ENCODE measurements at places on chromosomes 2 and 18. TPM values are rescaled to one million over a fixed set of nuclear protein-coding genes. Genes with fewer than 3 reads are reported as not detected.

RAB1A gene
- 114 TPM for total RNA-seq

PAX3 gene
- total RNA-seq: not detected

OR6B2 gene
- total RNA-seq: not detected

C1QL2 gene
- not detected for total RNA-seq

GRCh38 chr2:229719926-229720647 lies 5.7 kb upstream of the DNER start:
- DNase-seq: peak; percentile 17

DNA sequence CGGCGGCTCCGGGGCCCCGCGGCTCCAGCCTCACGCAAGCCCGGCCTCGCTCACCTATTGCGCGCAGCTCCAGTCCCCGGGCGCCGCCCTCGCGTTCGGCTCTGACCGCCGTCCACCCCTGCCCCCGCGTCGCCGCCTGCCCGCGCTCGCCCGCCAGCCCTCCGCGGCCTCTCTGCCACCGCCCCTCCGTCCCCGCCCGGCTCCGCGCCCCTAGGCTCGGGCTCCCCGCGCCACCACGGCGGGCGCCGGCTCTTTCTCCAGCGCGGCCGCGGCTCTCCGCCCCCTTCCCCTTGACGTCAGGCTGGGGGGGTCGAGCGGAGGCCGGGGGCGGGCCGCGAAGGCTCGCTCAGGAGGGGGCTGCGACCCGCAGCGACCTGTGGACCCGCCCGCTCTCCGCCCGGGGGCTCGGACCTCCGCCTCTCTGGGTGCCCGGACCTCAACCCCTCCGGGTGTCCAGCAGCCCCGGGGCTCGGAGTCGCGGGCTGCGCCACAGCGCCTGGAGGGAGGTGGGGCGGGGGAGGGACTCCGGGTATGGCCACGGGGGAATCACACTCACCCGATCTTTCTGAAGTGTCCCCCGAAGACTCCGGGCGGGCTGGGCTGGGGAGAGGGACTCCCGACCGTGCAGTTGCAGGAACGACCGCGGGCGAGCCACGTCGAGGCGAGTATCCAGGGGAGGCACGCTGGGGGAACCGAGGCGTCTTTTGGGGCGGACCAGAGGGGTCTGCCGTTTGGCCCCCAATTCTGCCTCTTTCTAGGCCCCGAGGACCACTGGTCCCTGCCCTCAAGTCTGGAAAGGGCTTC lies at the start of gene SEMA4C:
Gene SEMA4C, minus strand, starts transcription at position 259 of the 804 bp plus-strand sequence. CDS start 2,194 bp downstream, outside the sequence.
- DNase-seq: no peak

DNA sequence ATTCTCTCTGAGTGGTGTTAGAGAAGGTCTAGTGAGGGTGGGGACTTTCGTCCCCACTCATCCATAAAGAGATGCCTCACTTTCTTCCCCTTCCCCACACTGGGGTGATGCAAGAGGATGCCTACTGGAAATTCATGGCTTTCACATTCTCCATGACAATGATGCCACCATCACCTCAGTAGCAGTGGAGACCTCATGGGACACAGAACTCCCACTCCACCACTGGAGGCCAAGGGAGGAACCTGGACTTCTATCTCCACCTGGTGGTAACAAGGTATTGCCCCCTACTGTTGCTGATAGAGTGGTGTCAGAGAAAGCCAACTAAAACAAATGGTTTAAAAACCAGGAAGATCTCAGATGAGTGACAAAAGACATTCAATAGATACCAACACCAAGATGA lies 110.9 kb downstream of the INHBB start:
- DNase-seq: no peak

GRCh38 chr2:17757321-17757720 lies 3.4 kb downstream of the GEN1 start:
- peak; percentile 74 for DNase-seq

- no peak for DNase-seq
Measured at GRCh38 chr18:24841536-24841935, 381.1 kb downstream of the HRH4 start.

- DNase-seq: peak; percentile 30
Measured at GRCh38 chr18:36539674-36540231, 242.2 kb downstream of the FHOD3 start.

DNA sequence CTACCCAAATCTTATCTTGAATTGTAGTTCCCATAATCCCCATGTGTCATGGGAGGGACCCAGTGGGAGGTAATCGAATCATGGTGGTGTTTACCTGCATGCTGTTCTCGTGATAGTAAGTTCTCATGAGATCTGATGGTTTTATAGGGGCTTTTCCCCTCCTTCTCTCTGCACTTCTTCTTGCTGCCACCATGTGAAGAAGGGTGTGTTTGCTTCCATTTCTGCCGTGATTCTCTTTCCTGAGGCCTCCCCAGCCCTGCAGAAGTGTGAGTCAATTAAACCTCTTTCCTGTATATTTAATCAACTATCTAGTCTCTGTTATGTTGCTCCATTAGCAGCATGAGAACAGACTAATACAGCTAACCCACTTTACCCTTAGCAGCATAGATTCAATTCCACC lies 37.6 kb downstream of the CDC42EP3 start:
- DNase-seq: no peak

DNA sequence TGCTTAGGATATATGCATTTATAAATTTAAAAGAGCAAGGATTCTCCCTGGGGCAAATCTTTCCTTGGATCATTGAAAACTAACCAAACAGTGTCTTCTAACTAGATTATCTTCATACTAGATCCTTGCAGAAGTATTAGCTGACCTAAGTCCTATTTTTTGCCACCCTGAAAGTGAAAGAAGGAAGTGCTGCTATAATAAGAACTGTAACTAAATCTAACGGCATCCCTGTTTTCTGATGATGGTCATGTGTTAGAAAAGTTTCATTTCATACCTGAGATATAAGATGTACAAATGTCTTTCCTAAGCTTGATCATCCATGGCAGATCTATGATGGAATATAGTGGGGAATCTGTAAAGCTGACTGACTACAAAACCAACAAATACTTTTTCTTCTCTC lies 102.7 kb downstream of the MAP2 start:
- no peak for DNase-seq

GRCh38 chr2:201913201-201913600 lies 106.9 kb downstream of the CDK15 start:
- no peak for DNase-seq

UBXN2A gene
- 11.6 TPM for total RNA-seq

BOLL gene
- not detected for total RNA-seq

DNA sequence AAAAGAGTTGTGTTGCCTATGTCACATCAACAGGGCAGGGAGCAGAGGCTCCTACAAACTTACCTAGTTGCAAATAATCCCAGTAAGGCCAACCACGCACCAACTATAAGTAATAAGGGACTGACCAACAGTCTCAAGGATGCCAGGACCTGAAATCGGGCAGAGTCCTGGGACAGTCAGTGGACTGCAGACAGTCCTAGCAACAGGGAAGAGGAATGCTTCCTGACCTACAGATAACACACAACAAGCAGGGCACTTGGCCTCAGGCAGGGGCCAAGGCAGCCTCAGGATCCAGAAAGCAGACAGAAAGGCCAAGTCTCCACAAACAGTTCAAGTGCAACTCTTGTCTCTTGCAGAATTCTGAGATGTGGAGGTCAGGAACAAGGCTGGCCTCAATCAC lies 56.2 kb downstream of the GALNT14 start:
- DNase-seq: no peak

DNA sequence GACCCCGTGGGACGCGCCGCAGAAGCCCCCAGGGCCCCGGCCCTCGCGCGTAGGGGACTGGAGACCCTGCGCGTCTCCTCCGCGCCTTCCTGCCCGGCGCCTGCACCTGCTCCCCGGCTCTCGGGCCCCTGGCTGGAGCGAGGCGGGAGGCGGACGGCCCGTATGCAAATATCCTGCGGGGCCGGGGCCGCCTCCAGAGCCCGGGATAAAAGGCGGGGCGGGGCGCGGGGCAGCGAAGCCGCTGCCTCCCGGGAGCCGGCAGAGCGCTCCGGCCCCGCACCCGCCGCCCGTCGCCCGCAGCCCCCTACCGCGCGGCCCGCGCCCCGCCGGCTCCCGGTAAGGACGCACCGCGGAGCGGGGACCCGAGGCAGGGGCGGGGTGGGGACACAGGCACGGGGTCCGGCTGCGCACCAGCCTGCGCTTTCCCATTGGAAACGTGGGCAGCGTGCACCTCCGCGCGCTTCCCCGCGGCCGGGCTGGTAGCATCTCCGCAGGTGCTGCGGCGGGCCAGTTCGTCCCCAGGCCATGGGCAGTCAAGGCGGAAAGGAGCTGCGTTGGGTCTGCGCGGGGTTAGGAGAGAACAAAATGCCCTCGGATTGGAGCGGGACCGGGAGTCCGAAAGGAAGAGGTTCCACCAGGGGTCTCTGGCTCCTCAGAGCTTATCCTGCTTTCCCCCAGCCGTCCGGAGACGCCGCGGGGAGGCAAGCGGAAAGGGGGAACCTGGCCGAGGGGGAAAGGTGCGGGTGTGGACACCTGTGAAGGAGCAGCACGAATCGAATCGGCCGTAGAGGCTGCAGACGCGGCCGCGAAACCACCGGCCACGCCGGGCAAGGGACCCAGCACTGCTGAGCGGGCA lies at the start of gene ATP6V1C2:
Gene ATP6V1C2, plus strand, starts transcription at position 235 of the 856 bp plus-strand sequence. CDS start 1,220 bp downstream, outside the sequence.
- no peak for DNase-seq

STARD6 gene
- total RNA-seq: not detected

UGT1A5 gene
- 0.26 TPM for total RNA-seq

DUSP19 gene
- 0.38 TPM for total RNA-seq

RNF144A gene
- total RNA-seq: 0.13 TPM

- DNase-seq: peak; percentile 49
Measured at GRCh38 chr2:212005085-212005671, 533.4 kb downstream of the ERBB4 start.

Measured in bronchial epithelial cell (primary cell).